Skeletal muscle cell (primary cell): ENCODE measurements at places on chromosomes 12 and 14.

DNA sequence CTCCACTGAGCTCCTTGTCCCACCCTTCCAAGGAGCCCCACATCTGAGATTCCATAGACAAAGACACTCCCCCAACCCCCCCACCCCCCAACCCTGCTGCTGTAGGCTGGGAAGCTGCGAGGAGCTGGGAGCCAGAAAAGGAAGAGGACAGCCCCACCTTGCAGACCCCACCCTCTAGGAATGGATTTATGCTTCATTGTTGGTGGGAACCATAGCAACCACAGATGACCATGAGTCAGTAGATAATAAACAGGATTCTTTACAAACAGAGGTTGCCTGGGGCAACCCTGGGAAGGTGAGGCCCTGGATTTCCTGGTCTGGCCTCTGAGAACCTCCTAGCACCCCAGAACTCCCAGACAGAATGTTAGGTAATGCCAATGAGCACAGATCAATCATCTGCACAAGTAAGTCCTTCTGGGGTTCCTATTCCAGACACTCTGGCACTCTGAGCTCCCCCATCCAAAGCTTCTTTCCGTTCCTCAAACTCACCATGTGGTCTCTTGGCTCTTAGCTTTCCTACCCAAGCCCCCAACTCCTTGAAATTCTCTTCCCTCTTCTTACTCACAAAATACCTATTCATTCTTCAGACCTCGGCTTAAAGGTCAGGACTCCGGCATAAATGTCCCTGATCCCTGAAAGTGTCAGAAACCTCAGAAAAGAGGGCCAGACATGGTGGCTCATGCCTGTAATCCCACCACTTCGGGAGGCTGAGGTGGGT lies 15.2 kb upstream of the PLEKHG6 start:
- no peak for DNase-seq

GRCh38 chr12:7090222-7090998 lies 1.8 kb downstream of the C1R start:
- DNase-seq: no peak

- no peak for DNase-seq
These were observed 39.0 kb upstream of the ITPR2 start for GRCh38 chr12:26871985-26872384.

GRCh38 chr12:27333403-27334009 lies 870 bp downstream of the BMAL2 start:
- no peak for DNase-seq

- no peak for DNase-seq
These were observed 111.0 kb upstream of the HIF1A start for GRCh38 chr14:61584331-61584741.

- DNase-seq: peak; percentile 5
These were observed 54.0 kb downstream of the CLIP1 start for GRCh38 chr12:122368361-122369073.

- peak; percentile 78 for DNase-seq
These were observed 111.6 kb downstream of the RIN3 start for GRCh38 chr14:92625213-92625612.

GRCh38 chr12:45431126-45431525 lies 215.2 kb downstream of the ANO6 start:
- no peak for DNase-seq
